ENCODE measurements at places on chromosomes 6 and 20.

- no peak for DNase-seq
Measured at GRCh38 chr20:24332956-24333355, 136.5 kb upstream of the SYNDIG1 start.

DNA sequence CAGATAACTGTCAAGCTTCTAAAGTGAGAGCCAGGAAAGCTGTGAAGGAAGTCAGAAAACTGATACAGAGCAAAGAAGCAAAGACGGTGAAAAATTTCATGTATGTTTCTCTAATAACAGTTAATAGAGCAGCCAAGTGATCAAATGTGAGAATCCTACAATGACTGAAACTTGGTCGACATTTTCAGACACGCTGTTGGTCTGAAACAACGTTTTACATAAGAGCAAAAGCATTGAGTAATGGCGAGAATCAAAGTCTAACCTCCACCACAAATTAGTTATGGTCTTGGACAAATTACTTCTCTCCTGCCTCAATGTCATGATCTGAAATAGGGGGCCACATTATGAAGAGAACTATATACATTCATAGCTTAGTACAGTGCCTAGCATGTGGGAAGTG lies 3.3 kb downstream of the MKKS start:
- DNase-seq = no peak

DNA sequence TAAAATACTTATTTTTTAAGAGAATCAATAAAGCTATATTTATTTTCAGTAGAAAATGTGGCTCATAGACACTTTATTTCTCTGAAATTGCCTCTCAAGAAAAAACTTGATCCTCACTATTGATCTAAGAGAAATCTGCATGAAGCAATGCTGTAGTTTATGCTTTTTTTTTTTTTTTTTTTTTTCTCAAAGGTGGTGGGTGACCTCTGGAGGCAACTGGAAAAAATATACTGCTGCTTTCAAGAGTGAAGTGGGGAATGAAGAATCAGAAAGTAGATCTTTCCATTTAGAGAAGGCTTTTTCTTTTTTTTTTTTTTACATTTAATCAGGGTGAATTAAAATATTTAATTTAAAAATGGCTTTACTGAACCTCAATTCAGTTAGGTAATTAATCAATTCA lies 169.3 kb downstream of the SLC16A10 start:
- no peak for DNase-seq

- DNase-seq = no peak
Measured at GRCh38 chr6:167161851-167162467, 4.2 kb upstream of the GPR31 start.

DNA sequence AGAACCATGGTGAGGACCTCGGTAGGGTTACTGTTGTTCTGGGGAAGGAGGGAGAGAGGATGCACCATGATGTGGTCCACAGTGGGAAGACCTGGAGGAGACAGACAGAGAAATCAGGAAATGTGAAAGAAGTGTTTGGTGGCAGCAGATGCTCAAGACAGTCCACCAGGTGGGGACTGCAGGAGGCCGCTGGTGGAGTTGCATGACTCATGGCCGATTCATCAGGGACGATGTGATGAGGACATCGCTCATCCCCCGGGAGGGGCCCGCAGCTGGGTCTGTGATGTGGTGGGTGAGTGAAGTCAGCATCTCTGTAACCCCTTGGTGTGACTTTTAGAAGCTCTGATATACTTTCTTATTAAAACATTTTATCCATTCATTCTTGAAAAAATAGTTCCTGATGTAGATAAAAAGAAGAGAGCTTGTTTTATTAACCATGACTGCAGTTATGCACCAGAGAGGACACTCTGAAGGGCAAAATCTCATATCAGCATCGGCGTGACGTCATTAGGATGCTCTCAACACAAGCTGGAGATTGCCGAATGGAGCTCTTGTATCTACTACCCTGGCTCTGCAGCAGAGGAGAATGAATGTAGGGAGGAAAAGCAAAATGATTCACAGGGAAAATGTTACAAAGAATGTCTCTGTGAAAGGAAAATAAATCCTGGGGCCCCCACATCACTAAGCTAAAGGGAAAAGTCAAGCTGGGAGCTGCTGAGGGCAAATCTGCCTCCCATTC lies 71.2 kb downstream of the RAMACL start:
- DNase-seq = peak; percentile 25

- no peak for DNase-seq
Measured at GRCh38 chr6:36280467-36280866, 10.6 kb downstream of the PNPLA1 start.

DNA sequence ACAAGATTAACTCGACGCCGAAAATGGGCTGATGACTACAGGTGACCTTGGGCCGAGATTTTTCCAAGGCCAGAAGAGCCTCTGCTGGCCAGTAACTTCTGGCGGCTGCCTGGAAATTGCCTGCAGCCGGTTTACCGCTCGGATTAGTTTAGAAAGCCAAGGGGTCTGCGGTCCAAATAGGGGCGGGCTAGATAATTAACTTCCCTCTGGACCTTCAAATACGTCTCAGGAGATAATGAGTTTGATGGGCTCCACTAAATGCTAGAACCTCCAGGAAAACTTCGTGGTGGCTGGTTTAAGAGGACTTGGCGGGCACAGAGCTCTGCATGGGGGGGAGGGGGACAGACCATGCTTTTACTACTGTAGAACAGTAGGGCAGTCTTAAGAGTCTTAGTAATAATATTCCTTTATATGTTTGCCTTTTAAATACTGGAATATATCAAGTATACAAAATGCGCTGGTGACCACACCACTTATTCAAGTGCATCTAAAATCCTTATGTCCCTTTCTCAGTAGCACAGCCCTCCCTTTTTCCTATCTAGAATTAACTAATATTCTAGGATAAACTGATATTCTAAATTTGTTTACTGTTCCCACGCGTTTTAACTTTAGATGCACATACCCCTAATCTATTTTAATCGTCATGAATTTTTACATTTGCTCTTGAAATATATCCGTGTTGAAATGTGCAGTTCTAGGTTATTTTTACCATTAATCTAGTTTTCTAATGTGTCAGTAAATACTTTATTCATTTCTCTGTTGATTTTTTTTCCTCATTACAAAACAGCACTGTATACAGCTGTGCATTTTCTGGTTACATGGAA lies 107.5 kb upstream of the PRSS16 start:
- DNase-seq = no peak

DNA sequence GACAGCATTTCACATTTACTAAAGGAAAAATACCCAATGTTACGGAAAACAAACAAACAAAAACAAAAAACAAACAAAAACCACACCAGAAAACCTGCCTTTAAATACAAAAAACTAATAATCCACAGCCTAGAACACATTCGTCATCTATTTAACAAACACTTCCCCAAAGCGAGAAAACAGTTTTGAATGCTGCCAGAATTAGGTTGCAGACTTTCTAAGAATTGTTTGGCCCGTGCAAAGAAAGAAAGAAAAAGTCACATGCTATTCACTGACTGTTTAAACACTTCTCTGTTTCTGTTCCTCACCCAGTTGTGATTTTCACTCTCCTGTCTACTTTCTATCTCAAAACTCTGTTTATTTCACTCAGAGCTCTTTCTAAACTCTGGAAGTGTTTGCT lies 52.5 kb downstream of the BCAS1 start:
- no peak for DNase-seq

GRCh38 chr6:45922728-45923351 lies 92.8 kb downstream of the CLIC5 start:
- DNase-seq = no peak

DNA sequence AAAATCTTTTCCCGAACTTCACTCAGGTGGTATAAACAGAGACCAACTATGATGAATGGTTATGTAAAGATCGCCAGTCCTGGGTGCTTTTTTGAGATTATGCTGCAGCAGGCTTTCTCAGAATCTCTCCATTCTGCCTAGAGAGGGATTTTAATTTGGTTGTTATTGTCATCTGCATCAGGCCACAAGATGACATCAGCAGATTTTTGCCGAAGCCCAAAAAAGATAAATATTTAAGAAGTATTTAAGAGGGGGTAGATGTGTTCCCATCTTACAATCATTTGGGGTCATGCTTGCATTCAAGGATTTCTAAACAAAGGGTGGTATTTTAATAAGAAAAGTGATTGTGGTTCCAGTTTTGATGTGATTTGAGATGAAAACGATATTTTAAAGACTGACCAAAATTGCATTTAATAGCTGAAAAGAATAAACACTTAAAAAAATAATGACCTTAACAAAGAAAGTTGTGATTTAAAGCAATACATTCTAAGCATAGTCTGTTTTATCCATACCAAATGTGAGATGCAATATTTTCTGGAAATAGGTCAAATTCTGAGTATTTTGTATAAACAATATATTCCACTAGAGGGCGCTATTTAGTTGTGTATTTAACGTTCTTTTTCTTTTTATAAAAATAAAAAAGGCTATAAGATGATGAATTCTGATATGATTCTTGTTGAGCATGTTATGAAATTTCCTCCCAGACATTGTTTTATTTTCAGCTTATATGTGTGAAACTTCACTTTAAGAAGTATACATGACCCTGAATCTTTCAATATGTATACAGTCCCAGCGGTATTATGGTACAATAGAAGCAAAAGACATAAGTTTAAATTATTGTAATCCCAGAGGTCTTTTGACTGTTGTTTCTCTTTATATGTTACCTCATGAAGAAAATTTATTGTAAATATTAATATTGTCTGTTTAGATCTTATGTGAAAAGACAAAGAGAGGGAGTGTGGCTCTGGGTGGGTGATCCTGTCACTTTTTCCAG lies 51.0 kb upstream of the ZFP64 start:
- no peak for DNase-seq

GRCh38 chr6:118589649-118590365 lies 41.7 kb downstream of the PLN start:
- no peak for DNase-seq

GRCh38 chr20:50681359-50682064 lies 9.8 kb downstream of the RIPOR3 start:
- no peak for DNase-seq

DNA sequence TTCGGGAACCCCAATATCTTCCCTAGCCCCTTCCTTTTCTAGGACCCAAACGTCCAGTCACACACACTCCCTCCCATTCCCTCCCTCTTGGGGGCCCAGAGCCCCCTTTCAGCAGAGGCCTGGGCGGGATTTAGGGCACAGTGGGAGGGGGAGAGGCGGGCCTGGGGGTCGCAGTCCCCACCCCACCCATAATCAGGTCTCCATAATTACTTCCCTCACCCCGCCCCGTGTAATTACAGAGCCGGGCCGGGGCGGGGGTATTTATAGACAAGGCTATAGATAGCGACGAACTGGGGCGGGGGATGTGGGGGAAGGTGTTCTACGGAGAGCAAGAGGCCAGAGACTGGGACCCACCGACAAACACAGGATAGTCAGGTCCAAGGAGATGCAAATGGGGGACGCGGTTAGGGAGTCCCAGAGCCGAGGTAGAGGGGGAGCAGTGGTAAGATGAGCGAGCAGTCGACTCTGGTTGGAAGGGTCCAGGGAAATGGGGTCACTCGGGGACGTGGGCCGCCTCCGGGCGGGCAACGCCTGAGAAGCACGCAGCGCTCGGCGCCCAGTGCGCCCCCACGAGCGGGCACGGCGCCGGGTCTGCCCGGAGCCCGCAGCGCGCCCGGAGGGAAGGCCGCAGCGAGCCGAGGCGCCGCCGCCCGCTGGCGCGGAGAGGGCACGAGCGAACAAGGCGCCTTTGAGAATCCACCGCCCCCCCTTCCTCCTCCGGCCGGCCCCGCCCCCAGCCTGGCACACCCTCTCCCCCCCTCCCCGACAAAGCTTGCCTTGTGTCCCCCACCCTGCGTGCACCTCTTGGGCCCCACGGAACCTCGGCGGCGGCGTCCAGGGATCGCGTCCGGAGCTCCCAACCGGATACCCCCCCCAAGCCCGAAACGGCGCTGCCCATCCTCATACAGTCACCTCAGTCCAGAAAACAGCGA lies 670 bp upstream of the COL11A2 start:
- no peak for DNase-seq

DNA sequence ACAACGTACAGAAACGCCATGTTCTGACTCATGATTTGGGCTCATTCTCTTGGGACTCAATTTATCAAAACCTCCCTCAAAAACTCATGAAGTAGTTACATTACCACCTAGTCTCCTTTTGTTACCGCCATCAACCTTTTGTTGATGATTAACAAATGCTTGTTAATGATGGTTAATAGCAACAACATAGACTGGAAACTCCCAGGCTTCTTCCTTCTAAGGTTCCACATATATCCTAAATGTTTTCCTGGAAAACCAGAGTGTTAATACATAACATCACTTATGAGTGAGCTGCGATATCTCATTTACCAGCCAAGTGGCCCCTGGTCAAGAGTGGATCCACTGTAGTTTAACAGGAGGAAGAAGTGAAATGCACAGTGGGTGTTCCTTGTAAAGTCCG lies 176.3 kb downstream of the ERMARD start:
- no peak for DNase-seq

GRCh38 chr6:28729501-28730402 lies 194.0 kb downstream of the TRIM27 start:
- no peak for DNase-seq

GRCh38 chr6:132498638-132499037 lies 14.3 kb downstream of the STX7 start:
- no peak for DNase-seq

- DNase-seq = no peak
Measured at GRCh38 chr20:432677-433299, 24.7 kb downstream of the RBCK1 start.

DNA sequence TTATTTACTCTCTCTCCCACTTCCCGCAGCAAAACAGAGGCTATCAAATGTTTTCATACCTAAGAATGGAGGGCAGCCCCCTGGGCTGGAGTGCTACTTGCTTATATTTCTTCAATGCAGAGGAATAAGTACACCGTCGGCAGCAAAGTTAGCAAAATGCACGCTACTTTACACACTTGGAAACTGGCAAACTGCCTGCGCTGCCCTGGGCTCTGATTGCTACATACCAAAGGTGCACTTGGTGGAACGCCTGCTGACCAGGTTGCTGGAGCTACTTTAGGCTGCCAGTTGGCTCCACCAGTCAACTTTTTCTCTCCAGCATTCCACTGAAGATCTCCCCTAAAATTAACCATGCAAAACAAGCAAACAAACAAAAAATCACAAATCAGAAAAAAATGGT lies 62.4 kb downstream of the PRSS35 start:
- no peak for DNase-seq

- no peak for DNase-seq
Measured at GRCh38 chr6:13432526-13433184, 54.7 kb downstream of the GFOD1 start.

GRCh38 chr6:148349466-148349865 lies 6.8 kb downstream of the SASH1 start:
- no peak for DNase-seq

DNA sequence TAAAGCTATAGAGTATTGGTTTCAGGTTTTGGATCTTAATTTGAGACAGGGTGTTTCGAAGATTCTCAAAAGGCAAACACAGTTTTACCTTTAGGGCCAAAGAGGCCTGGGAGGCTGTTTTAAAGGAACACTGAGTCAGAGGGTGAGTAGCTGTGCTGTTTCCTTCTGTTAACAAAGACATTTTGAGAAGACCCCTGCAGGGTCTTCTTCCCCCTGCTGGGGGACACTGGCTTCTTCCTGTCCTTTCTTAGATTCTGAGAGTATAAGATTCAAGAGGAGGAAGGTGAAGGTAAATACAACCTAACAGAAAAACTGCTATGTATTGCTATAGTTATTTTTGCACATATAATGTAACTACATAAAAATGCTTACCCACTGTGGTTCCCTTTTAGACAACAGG lies 19.0 kb downstream of the HS3ST5 start:
- no peak for DNase-seq

Measured in BJ (cell line).